ENCODE measurements at places on chromosomes 16 and 17. TPM values are rescaled to one million over a fixed set of nuclear protein-coding genes. Genes with fewer than 3 reads are reported as not detected.

DNA sequence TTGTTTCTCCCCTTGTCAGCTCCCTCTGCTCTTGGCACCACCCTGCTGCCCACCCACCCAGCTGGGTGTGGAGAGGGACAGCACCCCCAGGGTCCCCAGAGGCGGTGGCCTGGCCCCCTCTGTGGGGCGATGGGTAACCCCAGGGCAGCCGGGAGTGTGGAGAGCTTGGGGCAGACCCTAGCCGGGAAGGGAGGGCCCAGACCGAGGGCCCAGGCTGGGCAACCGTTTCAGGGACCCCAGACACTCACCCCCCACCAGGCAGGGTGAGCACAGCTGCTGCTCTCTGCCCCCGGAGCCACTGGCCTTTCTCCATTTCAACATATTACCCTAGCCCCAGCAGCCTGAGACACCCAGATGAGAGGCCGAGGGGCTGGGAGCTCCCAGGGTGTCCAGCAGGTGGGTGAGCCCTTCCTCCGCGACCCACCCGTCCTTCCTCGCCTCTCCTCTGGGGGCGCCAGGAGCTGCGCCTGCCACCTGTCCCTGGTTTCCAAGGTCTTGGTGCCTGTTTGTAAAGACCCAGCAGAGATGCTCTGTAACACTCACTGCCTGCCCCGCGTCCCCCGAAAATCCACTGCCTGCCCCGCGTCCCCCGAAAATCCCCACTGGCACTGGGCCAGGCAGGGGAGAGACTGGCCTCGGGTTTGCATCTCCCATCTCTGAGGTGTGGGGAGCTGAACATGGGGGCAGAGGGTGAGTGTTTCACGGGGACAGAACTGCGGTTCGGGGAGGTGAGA, 45.4 kb downstream of the BAHCC1 start:
- DNase-seq = no peak

- DNase-seq = no peak
Measured at GRCh38 chr17:1957037-1957436, 68.1 kb downstream of the RTN4RL1 start.

DNA sequence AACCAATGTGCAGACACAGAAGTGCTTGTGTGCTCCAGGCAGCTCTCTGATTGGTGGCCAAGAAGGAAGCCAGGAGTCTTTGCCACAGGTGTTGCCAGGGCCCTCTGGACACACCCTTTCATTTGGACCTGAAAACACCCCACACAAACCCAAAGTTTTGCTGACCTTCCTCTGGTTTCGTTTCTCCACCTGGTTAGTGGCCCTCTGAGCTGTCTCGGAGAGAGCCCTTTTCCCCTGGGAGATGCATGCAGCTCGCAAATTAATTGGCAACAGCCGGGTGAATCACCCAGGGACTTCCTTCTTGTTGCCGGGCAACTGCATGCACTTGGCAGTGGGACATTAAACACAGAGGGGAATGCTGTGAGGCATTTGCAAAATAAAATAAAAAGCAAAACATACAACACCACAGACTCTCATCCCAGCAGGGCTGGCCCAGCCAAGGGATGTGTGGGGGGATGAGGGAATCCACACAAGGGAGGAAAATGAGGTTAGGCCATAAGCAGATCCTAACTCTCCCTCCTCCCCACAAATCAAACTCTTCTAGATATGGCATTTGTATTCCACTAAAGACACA, 286.6 kb downstream of the SOX9 start:
- DNase-seq = no peak

GRCh38 chr17:28956861-28957260, 5.5 kb upstream of the PHF12 start:
- no peak for DNase-seq

GRCh38 chr17:65037157-65037556, 19.4 kb downstream of the GNA13 start:
- DNase-seq = no peak

Gene CLEC3A
- polyA plus RNA-seq = not detected

Gene SLC22A31
- 0.24 TPM for polyA plus RNA-seq

- no peak for DNase-seq
Measured at GRCh38 chr16:82639666-82640336, 13.0 kb downstream of the CDH13 start.

GRCh38 chr16:16096121-16096857, 127.0 kb downstream of the ABCC6 start:
- DNase-seq = no peak

DNA sequence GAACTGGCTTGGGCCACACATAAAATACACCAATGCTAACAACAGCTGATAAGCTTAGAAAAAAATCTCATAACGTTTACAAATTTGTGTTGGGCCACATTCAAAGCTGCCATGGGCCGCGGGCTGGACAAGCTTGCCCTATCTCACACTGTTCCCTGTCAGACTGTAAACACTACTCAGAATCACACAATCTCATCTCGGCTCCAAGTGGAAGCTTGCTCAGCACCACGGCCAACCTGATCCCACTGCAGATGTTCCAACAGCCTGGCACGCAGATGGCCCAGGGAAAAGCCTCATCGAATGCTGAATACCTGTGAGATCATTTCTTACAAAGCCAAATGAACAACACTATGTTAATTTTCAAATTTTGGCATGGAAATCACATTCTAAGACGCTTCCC, 125.8 kb downstream of the ANKRD11 start:
- no peak for DNase-seq

GRCh38 chr16:60214311-60214710, 1480.2 kb upstream of the GOT2 start:
- no peak for DNase-seq

Gene KRTAP17-1
- polyA plus RNA-seq = not detected

Gene ZNF174
- 15.1 TPM for polyA plus RNA-seq

DNA sequence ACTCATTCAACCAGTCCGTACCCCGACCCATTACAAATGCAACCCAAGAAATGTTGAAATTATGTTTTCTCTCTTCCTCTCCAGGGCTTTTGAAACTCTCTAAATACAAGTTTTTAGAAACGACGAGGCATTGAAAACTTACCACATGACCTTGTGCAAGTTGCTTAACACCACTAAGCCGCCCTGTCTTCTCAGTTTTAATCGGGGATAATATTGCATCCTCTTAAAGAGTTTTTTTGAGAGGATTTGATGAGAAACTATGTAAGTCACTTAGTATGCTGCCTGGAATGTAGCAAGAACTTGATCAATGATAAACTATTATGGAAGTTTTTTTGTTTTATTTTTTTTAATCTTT, 149.0 kb upstream of the FAM20A start:
- no peak for DNase-seq

DNA sequence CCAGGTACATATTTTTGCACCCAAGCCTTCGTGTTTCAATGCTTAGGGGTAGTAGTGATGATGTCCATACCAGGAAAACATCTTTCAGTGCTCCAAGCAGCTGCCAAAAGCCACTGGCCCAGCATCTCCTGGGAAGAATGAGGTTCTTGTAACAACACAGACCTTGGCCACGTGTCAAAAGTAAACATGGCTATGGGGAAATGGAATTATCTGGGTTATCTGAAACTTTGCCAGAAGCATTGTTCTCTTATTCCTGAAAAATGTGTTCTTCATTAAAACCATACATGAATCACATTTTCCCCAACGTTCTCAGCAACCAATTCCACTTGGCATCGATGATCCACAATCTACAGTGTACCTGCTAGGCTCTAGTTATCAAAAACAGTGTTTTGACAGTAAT, 524.2 kb upstream of the EEF2KMT start:
- DNase-seq = no peak

Gene NUBP2
- 31.5 TPM for polyA plus RNA-seq

GRCh38 chr16:21613361-21613760, 14.0 kb downstream of the METTL9 start:
- no peak for DNase-seq

GRCh38 chr16:13936596-13937081, 16.7 kb downstream of the ERCC4 start:
- DNase-seq = no peak

DNA sequence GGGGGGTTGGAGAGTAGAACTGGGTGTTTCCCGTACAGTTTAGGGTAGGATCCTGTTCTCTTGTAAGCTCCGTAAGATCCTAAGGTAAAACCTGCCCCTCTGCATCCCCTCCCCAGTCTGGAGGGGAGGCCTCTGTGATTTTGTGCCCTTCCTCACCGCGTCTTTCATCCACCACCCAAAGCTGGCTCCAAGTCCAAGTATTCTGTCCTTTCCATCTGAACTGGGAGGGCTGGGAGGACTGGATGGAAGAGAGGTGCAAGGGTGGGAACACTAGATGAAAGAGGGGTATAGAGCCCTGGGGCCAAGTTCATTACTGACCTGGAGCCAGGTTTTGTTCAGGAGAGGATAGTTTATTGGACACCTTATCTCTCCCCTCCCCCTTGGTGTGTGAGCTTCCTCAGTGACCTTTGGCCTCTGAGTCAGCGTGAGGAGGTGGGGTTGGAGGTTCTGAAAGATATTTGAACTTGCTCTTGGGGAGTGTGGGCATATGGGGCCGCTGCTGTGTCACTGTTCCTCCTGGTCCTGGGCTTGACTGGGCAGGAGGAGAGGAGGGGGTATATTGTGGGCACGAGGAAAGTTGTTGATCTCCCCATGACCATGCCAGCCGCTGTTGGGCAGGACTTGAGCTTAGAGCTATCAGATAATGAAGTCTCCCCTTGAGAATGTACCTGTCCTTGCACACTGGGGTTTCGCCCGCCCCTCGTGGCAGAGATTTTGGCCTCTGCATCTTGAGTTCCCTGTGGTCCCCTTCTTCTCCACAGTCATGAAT, 1.6 kb downstream of the LASP1 start:
- DNase-seq = no peak

GRCh38 chr16:21158208-21159110, at the start of gene LDAF1:
LDAF1 (plus strand) TSS chr16:21158674; CDS start chr16:21161183, 2,509 bp downstream.
- DNase-seq = peak; percentile 67

- no peak for DNase-seq
Measured at GRCh38 chr17:67246653-67247415, 1.8 kb upstream of the HELZ start.

Gene CA7
- 0.25 TPM for polyA plus RNA-seq

GRCh38 chr16:89067677-89068443, 25.8 kb upstream of the ACSF3 start:
- no peak for DNase-seq

DNA sequence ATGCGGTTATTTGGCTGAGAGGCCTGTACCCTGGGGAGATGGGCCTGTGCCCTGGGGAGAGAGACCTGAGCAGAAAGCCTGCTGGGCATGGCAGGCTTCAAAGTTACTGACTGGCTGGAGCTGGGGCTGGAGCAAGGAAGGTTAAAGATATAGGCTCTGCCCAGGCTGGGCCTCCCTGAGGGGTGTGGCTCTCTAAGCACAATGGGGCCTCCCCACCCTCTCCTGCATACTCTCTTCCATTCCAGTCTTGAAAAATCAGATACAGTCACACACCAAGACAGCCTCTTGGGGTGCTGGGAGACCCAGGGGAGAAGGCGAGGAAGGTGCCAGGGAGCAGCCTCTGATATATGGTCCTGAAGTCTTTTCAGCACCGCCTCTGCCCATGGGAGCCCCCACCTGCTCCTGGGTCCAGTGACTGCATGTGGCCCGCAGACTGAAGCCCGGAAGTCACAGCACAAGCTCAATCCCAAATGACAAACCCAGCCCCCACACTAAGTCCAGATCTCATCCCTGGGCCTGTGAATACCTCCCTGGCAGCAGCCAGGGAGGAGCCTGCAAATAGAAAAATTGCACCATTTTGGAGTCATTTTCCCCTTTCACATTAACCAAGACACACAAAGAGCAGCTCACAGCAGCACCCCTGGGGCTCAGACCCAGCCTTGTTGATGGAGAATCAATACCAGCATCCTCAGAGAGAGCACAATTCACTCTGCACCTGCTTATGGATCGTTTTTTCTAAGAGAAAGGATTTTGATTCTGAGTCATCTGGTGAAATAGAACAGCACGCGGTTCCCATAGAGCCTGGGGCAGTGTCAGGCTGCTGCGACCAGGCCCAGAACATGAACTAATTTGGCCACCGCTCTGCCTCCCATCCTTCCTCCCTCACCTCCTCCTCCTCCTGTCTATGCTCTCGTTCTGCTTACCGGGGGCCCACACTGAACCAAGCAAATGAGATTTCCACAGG, 25.6 kb upstream of the CACNG1 start:
- DNase-seq = no peak

GRCh38 chr17:51643702-51644490, 383.6 kb downstream of the UTP18 start:
- no peak for DNase-seq

- no peak for DNase-seq
Measured at GRCh38 chr16:31177136-31177535, 2.8 kb upstream of the FUS start.

DNA sequence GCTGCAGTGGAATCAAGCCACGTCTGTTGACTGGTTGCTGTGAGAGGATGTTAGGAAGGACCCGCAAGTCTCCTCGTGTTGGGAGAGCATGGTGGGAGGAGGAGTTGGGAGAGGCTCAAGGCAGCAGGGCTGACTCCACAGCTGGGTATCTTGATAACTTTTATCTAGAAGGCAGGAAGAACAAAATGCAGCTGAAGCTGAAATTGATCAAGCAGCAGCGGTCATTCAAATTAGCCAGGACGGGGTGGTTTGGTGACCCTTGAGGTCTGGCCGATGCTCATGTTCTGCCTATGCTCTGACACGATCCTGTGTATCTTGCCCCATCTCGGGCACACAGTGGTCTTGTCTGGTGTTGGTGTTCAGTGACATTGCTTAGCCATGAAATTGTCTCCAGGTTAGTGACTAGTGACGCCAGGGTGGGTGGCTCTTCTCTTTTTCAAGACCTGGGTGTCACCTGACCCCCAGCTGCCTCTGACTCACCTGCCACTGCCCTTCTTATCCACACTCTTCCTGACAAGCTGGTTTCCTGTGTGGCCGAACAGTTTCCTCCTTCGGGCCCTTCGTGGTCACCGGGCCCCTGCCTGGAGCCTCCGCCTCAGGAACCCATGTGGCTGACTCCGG, 19.1 kb downstream of the NPTX1 start:
- DNase-seq = no peak

Gene CACNG5
- polyA plus RNA-seq = 3.4 TPM

Gene KRTAP4-4
- polyA plus RNA-seq = not detected

DNA sequence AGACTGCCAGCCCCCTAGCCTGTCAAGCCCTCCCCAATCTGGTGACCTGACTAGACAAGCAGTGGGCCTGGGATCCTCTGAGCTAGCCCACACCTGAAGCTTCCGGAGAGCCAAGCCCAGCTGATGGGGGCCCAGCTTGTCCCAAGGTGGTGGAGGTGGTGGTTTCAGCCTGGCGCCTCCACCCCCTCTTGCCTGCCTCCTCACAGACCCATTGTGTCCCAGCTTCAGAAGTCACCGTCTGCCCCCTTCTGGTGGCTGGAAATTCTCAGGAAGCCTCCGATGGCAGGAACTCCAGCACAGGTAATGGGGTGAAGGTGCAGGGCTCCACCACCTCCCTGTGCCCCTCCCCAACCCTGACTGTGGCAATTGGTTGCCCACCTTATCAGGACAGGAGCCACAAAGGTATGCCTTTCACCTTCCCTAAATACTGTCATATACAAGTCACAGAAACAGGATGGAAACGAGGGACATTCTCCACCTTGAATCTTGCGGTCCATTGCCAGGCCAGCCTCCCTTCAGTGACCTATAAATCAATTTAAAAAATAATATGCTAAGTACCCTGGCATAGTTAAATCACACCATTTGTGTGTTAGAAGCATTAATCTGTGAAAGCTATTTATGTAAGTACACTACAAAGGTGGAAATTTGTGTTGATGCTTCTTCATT, 66.0 kb upstream of the ZNF423 start:
- DNase-seq = peak; percentile 71

GRCh38 chr17:48671697-48672171, 45.6 kb upstream of the HOXB9 start:
- peak; percentile 55 for DNase-seq

Gene RAPGEFL1
- 6.6 TPM for polyA plus RNA-seq

- DNase-seq = no peak
Measured at GRCh38 chr17:61260071-61260797, 139.4 kb upstream of the TBX2 start.

GRCh38 chr17:50270435-50271362, 3.6 kb upstream of the TMEM92 start:
- DNase-seq = no peak

Gene GINS2
- 16.0 TPM for polyA plus RNA-seq

Gene CDH16
- 228 TPM for polyA plus RNA-seq

Gene HSPB9
- polyA plus RNA-seq = 0.17 TPM
